CD4-positive, alpha-beta T cell treated with Interferon gamma for 1 hour (primary cell): ENCODE measurements at places on chromosomes 12 and 14.

- DNase-seq = no peak
Measured at GRCh38 chr12:100249941-100250340, 16.9 kb downstream of the DEPDC4 start.

- no peak for DNase-seq
Measured at GRCh38 chr14:29900609-29901350, 26.9 kb downstream of the PRKD1 start.

DNA sequence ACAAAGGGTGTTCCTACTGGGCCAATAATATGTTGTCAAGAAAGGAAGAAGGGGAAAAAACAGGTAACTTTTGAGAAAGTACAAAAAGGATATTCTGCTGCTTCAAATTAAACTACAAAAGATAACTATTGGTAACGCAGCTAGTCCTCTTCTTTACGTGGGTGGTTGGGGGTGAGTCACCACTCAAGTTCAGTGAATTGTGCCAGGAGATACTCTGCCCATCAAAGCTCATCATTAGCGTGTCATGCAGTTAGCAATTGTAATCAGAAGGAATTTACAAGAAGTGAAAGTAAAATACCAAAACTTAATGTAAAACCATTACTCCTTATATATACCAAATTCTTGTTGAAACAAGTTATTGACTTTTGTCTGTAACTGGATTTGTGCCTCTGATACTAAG lies 342.0 kb downstream of the NPAS3 start:
- DNase-seq = no peak

- DNase-seq = no peak
Measured at GRCh38 chr14:33792009-33792719, 158.7 kb downstream of the EGLN3 start.

GRCh38 chr14:72419226-72419775 lies 474.6 kb downstream of the DPF3 start:
- DNase-seq = no peak

DNA sequence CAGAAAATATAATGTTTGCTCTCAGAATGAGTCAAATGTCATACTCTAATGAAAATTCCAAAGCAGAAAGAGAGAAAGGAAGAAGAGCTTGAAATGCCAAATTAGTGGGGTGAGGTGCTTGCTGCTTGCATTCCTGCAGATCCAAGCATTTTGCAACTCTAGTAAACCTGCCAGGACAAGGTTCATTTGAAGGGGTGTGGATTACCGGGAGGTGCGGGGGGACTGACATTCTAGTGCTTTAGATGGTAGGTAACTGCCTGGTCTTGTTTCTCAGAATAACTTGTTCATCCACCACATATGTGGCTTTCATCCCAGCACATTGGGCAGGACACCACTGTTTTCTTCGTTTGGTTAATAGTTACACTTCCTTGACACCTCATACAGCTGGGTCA lies 144.4 kb downstream of the AKAP6 start:
- DNase-seq = no peak

GRCh38 chr14:49769171-49769570 lies 1.2 kb downstream of the KLHDC2 start:
- DNase-seq = no peak

DNA sequence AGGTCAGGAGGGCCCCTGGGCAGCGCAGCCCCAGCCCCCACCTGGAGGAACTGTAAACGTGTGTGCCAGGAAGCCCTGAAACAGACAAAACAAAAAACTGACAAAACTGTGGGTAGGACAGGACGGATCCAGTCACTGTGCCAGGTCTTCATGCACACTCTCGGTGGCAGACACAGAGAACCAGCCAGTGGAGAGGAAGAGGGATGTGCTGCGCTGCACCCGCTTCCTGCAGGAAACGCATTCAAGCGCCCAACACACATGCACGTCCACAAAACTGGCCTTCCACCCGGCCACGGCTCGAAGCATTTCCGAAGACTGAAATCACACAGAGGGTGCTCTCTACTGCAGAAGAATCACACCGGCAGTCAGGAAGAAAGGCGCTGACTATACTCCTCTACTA lies 16.9 kb downstream of the BRF1 start:
- DNase-seq = no peak

- peak; percentile 37 for DNase-seq
Measured at GRCh38 chr12:68334132-68334531, 2.0 kb upstream of the MDM1 start.
